Natural killer cell treated with Interleukin-12 subunit alpha and Interleukin-12 subunit beta and Interleukin-15 and Interleukin-18, amount 100 ng/mL, for 72 hours (primary cell): ENCODE measurements at places on chromosomes 7 and 10. TPM values are rescaled to one million over a fixed set of nuclear protein-coding genes. Genes with fewer than 3 reads are reported as not detected.

TEX47 gene
- total RNA-seq, result not detected

WNT16 gene
- total RNA-seq, result not detected

PNLIP gene
- total RNA-seq, result not detected

CNPY1 gene
- not detected for total RNA-seq

LRIT1 gene
- not detected for total RNA-seq

PPP1R17 gene
- not detected for total RNA-seq
